Kidney epithelial cell (primary cell): ENCODE measurements at places on chromosomes 7 and 10. TPM values are rescaled to one million over a fixed set of nuclear protein-coding genes. Genes with fewer than 3 reads are reported as not detected.
A peak's percentile ranks its signal among the peaks of the same experiment; 100 is the strongest.

The VDAC2 gene
- total RNA-seq, result 188 and 251 TPM in 2 replicates

The VPS37D gene
- total RNA-seq, result 9.0 and 12.2 TPM in 2 replicates

The PTF1A gene
- total RNA-seq, result not detected in 2 replicates

The FKBP9 gene
- total RNA-seq, result 107 TPM in 2 replicates

The HIPK2 gene
- 44.0 and 50.5 TPM in 2 replicates for total RNA-seq

The LSM8 gene
- 50.9 and 82.2 TPM in 2 replicates for total RNA-seq

The SKAP2 gene
- 22.0 and 35.6 TPM in 2 replicates for total RNA-seq

The HELLS gene
- 18.9 and 28.7 TPM in 2 replicates for total RNA-seq

The NANOS1 gene
- total RNA-seq, result 0.88 and 1.6 TPM in 2 replicates

The PAPOLB gene
- 0.13 and 0.14 TPM in 2 replicates for total RNA-seq

The OGDHL gene
- total RNA-seq, result 1.7 and 2.2 TPM in 2 replicates

The ADAM22 gene
- 0.89 and 1.4 TPM in 2 replicates for total RNA-seq

The PIP gene
- total RNA-seq, result not detected in 2 replicates

GRCh38 chr10:86200269-86200668 lies 166.3 kb downstream of the GRID1 start:
- DNase-seq, result no peak

DNA sequence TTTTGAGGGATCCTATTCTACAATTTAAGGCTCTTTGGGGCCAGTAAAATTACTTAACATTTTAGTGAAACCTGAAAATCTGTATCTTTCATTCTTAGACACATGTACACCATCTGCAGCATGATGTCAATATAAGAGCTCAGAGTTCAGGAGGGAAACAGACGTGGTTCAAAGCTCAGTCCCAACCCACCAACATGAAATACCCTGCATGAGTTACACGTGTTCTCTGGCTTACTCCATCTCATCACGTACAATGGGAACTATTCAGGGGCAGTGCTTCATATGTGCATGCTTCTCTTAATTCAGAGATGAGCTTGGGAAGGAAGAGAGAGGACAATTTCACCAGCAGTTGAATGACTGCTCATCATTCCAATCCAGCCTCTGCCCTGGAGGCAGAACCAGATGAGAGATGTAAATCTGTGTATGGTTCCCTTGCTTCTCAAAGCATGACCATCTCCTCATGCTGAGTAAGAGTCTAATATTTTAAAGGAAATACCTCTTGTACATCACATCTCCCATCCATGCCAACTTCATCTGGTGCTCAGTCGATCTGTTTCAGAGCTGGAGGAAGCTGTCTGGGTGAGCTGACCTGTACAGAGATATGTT lies 29.0 kb upstream of the ADAM12 start:
- no peak for DNase-seq

- no peak for DNase-seq
Measured at GRCh38 chr10:4373612-4374011, 452.4 kb upstream of the AKR1E2 start.

- no peak for DNase-seq
Measured at GRCh38 chr10:44398747-44399658, 14.1 kb upstream of the CXCL12 start.

GRCh38 chr10:90723416-90724068 lies 134.3 kb downstream of the HTR7 start:
- DNase-seq, result no peak

- no peak for DNase-seq
Measured at GRCh38 chr10:63200431-63200830, 67.3 kb downstream of the NRBF2 start.

GRCh38 chr10:71085689-71086438 lies 126.5 kb upstream of the UNC5B start:
- no peak for DNase-seq

DNA sequence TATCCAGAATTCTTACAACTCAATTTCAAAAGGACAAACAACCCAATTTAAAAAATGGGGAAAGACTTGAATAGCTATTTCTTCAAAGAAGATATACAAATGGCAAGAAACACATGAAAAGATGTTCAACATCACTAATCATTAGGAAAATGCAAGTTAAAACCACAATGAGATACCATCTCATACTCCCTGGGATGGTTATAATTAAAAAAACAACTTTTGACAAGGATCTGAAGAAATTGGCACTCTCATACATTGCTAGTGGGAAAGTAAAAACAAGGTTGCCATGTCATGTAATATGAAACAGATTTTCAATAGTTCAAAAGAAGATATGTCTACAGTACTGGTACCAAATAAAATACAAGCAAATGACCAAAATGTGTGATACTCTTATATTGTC lies 9.0 kb downstream of the OAT start:
- DNase-seq, result no peak

DNA sequence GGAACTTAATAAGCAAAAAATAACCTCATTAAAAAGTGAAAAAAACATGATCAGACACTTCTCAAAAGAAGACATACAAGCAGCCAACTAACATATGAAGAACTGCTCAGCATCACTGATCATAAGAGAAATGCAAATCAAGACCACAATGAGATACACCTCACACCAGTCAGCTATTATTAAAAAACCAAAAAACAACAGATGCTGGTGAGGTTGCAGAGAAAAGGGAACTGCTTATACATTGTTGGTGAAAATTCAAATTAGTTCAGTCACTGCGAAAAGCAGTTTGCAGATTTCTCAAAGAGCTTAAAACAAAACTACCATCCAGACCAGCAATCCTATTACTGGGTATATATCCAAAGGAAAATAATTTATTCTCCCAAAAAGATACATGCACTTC lies 513.3 kb downstream of the MDFIC start:
- DNase-seq, result no peak

DNA sequence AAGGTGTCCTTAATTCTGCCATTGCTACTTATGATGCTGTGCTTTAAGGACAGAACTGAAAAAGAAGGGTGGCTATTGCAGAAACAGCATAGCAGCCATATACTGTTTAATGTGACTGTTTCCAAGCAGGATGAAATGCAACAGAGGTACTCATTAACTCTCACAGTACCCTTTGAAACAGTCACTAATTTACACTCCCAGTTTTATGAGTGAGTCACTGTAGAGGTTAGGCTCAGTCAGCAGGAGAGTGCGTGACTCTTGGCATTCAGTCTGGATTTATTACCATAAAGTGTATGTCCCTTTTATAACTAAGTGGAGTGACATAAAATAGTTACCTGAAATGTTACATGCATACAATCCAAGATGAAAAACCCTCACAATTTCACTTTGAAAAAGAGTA lies 27.7 kb downstream of the ALDH18A1 start:
- DNase-seq, result peak; percentile 70

- DNase-seq, result no peak
Measured at GRCh38 chr10:101120884-101121653, 10.0 kb upstream of the TLX1 start.

GRCh38 chr10:116115797-116116196 lies 157.2 kb downstream of the GFRA1 start:
- no peak for DNase-seq

GRCh38 chr10:108434559-108435252 lies 1270.2 kb upstream of the SORCS1 start:
- DNase-seq, result no peak

DNA sequence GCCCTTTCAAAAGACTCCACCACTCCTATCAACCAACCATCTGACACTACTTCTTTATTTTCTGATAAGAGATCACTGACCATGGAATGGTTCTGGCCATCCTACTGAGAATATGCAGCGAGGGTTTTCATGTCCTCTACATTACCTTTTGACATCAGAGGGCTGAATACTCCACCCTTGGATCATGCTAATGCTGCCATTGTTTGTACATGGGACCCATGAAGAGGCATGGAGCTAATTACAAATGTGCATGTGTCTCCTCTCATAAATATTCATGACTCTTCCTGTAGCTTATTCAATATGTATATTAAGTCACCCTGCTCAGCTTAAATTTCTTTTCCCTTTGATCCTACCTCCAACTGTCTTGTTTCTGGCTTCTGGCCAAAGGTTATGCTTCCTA lies 1065.8 kb upstream of the GHITM start:
- DNase-seq, result no peak

- no peak for DNase-seq
Measured at GRCh38 chr10:62081341-62082270, 180.1 kb downstream of the ARID5B start.

DNA sequence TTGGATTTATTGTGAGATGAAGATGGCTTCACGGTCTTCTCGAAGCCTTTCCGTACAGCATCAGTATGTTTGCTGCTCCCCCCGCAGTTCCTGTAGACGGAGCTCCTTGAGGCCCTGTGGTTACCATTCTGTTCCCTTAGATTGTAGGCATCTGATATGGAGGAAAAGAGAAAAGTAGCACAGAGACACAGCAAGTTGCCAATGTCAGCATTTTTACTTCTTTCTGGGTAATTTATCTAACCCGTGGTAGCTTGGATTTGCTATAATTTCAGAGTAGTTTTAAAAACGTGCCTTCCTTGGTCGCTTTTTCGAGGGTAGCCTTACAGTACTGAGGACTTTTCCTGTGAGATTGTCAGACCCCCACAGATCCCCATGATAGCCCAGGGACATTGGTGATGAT lies 37.5 kb downstream of the WDR37 start:
- no peak for DNase-seq

GRCh38 chr10:103676058-103676785 lies 179.2 kb downstream of the SH3PXD2A start:
- no peak for DNase-seq

DNA sequence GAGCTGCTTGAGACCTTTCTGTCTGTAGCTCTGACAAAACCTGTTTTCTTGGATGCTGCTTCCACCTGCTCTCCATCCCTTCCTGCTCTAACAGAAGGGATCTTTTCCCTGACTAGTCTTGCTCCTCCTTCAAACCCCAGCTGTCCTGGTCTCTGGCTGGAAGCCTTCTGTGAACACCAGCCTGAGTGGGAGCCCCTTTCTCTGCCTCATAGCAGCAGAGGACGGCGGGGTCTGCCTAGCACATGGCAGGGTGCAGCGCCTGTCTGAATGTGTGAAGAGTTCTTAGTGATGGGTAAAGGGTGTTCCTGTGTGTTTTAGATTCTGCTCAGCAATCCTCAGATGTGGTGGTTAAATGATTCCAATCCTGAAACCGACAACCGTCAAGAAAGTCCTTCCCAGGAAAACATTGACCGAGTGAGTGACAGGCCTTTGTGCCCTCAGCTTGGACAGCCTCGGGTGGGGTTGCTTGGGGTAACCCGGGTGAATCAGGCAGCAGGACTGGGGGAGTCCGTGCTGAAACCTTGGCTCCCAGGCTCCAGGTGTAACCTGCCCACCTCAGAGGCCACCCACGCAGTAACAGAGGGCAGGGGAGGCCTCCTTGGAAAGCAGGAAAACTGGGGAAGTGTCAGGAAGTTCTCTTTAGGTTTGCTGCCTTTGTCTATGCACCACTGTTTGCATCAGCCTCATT lies 34.1 kb downstream of the NUB1 start:
- DNase-seq, result no peak

DNA sequence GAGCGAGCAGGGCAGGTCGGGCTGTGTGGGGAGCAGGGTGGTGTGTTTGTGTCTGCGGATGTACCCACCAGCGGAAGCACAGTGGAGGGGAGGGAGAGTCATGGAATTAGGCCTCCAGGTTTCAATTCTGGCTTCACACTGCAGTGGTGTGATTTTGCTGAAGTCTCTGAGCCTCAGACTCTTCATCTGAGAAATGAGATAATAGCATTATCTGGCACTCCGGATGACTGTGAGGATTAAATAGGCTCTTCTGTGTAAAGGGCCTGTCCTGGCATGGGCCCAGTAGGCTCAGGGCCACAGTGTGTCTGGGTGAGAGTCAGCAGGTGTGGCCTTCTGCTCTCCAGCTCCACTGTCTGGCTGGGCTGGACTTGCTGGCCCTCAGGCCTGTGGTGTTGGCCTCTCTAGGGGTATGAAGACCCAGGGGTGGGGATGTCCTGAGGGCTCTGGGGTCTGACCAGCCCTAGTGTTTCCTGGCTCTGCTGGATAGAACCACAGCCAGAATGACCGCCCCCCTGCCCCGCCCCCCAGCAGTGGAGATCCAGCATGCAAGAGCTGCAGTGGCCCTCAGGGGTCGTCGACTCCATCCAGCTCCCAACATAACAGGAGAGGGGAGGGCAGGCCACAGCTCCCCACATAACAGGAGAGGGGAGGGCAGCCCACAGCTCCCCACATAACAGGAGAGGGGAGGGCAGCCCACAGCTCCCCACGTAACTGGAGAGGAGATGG lies 178.6 kb downstream of the RPS24 start:
- no peak for DNase-seq

DNA sequence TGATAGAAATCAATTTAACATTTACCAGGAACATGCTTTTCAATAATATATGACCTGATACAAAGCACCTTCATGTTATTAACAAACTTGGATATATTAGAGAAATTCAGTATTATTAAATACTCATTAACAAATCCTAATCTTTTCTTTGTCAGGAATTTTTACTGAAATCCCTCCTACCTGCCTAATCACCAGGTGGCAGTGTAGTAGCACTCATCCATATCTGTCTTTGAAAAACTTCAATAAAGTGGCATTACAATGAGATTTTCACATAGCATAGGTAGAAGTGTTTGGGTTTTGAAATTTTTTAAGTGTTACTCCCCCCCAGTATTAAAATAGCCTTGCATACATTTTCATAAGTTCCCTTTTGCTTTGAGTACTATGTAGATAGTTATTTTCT lies 1246.6 kb upstream of the LRRN3 start:
- DNase-seq, result no peak

GRCh38 chr10:79562135-79562756 lies 2.0 kb upstream of the SFTPA2 start:
- DNase-seq, result no peak

DNA sequence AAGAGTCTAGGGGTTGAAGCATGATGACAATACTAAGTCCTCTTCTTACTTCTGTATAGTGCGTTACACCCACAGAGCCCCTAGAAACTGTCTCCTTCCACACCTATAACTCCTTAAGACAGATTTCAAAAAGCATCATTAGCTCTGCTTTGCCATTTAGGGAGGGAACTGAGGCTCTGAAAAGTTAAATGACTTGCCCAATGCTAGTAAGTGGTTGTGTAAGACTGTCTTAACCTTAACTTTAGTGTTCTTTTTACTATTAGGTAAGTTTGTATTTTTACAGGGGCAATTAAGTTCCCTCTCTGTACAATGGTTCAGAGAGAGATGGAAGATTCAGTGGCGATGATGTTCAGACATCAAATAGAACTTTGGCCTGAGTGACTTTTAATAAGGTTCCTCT lies 72.7 kb upstream of the ASAH2 start:
- no peak for DNase-seq

DNA sequence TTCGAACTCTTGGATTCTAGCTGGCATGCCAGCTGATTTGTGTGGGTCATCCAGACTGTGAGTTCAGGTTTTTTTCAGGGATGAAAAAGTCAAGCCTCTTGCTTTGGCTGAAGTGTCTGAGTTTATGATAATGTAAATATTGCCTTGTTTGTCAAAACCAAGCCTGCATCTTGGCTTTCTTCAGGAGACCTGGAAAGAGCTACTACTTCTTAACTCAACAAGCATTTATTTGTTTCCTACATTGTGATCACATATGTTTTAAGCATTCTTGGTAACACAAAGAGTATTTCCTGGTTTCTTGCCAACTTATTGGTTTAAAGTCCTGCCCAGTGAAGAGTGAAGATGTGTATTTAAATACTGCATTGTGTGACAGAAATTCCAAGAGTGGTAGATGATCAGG lies 407.1 kb downstream of the LRMDA start:
- no peak for DNase-seq

- no peak for DNase-seq
Measured at GRCh38 chr7:137003566-137003965, 135.1 kb downstream of the CHRM2 start.
